ENCODE measurements at places on chromosomes 1 and 21.

GRCh38 chr1:158115126-158115525 is 65.6 kb upstream of the CD1D start:
- peak; percentile 52 for DNase-seq

GRCh38 chr1:198125995-198126735 is 30.6 kb upstream of the NEK7 start:
- DNase-seq, result no peak

DNA sequence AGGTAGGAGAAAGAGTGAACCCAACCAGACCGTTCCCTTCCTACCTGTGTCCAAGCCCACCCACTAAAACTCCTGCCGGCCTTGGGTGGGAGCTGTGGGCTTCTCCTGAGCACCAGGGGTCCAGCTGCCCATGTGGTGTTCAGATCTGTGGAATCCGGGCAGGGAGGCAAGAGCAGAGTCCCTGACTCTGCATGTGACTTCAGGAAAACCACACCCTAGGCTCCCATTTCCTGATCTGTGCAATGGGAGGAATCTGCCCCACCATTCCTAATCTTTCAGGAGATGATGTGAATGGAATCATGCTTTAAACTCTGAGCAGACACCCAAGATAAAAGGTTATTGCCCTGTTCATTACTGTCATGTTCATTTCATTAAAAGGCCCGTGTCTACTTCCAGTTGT is 27.6 kb downstream of the EIF2D start:
- DNase-seq, result no peak

- no peak for DNase-seq
Measured at GRCh38 chr1:70941563-70941962, 106.1 kb downstream of the PTGER3 start.

GRCh38 chr1:42737257-42737656 is 2.8 kb downstream of the CLDN19 start:
- peak; percentile 58 for DNase-seq

DNA sequence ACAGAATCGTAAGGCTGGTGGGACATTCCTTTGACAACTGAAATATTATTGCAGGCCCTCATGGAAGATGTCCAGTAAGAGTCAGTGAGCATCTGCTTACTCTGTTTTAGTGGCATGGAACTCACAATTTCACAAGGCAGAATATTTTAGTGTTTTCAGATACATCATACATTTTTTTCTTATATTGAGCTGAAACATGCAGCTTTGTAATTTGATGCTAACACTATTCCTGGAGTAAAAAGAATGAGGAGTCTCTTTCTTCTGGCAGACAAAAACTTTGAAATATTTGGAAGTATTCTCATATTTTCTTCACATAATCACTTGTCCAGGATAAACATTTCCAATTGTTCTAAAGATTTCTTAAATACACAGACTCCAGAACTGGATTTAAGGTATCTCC is 17.7 kb downstream of the CLDN17 start:
- DNase-seq, result no peak

GRCh38 chr1:243806310-243806709 is 43.7 kb downstream of the AKT3 start:
- no peak for DNase-seq

GRCh38 chr1:83500987-83501591 is 497.8 kb downstream of the TTLL7 start:
- DNase-seq, result no peak

GRCh38 chr21:39386194-39386593 is 37.3 kb upstream of the HMGN1 start:
- no peak for DNase-seq

- no peak for DNase-seq
Measured at GRCh38 chr1:233300326-233300725, 4.8 kb upstream of the PCNX2 start.

Measured in OCI-LY7 (cell line).